ENCODE measurements at places on chromosomes 12 and 14.

DNA sequence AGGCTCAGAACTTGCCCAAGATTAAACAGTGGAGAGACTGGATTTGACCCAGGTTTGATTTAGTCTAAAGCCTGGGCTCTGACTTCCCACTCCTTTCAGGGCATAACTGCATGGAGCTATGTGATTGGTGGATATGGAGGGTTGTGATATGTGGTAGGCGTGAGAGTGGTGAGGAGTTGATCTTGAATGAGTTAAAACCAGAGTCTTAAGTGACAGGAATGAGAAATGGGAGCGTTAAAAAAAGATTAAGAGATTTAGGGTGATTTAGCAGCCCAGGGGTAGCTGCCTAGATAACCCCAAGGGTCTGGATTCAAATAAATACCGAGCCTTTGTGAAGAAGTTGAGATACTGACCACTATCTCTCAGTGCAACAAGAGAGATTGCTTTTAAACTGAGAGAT is 8.4 kb downstream of the SYNDIG1L start:
- DNase-seq = no peak

- peak; percentile 13 for DNase-seq
These were observed 755.7 kb upstream of the USP15 start for GRCh38 chr12:61504396-61505080.

GRCh38 chr14:28321475-28322244 is 444.9 kb upstream of the FOXG1 start:
- peak; percentile 10 for DNase-seq

GRCh38 chr12:49868952-49869815 is 26.3 kb upstream of the BCDIN3D start:
- peak; percentile 61 for DNase-seq

DNA sequence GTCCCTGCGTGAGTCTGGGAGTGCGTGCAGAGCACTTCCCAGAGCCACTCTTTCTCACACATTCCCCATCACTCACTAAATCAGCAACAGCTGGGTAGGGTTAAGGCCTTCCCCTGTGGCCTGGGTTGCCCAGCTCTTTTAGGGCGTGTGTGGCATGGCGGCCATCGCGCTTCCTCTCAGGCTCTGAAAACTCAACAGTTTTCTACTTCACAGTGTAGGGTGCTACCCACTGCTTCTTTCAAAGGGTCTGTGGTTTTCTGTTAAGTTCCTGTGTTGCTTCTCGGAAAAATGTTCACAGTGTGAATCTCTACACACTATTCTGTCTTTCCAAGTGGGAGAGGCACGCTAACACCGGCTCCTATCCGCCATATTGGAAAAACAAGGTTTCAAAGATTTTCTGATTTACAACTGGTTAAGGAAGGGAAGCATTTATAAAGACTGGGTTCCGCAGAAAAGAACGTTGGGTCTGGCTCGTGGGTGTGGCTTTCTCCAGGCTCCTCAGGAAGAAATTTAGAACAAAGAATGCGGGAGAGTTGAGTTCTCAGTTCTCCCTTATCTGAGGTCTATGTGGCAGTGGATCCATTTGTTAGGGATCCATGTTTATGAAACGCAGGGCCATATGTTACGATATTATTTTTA is 34.9 kb upstream of the AEBP2 start:
- DNase-seq = no peak

GRCh38 chr12:100706033-100706432 is 88.5 kb upstream of the ANO4 start:
- DNase-seq = no peak

DNA sequence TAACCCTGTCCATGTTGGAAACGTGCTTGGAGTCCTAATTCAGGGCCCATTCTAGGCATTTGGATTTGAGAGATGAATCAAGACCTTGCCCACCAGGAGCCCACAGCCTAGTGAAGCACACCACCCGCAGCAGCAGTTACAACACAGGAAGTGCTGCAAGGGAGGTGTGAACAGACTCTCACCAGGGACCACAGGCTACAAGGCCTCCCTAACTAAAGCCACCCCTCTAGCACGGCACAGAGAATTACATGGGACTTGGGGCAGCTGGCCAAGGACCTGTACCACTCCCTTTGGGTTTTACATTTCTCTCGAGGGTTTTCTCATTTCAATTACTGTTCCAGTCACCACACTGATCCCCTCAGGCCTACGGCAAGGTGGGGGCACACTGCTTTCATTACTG is 49.5 kb upstream of the FOXN3 start:
- DNase-seq = no peak

DNA sequence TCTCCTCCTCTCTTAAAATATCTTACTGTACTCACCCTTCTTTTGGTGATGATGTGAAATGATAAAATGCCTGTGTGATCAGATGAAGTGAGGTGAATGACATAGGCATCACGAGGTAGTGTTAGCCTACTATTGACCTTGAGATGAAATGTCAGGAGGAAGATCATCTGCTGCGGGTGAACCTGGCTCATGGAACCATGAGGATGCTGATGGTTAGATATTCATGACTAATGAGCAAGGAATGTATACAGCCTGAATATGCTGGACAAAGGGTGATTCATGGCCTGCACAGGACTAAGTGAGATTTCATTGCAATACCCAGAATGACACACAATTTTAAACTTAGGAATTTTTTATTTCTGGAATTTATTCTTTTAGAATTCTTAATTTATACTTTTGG is 89.6 kb downstream of the DAAM1 start:
- DNase-seq = no peak

DNA sequence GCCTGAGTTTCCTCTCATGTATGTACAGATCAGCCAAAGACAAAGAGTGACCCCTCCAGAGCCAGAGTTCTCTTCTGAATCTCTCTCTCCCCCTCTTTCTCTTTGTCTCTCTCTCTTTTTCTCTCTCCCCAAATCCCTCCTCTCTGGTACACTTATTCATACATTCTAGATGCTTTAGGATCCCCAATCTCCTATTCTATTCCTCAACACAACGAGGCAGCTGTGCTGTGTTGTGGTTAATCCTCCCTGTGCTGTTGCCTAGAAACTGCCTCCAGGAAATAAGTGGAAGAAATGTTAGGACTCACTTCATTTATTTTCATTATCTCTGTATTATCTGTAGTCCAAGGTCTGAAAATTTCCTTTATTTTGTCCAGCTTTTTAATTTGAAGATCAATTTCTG is 350.5 kb upstream of the OR4E1 start:
- DNase-seq = no peak

DNA sequence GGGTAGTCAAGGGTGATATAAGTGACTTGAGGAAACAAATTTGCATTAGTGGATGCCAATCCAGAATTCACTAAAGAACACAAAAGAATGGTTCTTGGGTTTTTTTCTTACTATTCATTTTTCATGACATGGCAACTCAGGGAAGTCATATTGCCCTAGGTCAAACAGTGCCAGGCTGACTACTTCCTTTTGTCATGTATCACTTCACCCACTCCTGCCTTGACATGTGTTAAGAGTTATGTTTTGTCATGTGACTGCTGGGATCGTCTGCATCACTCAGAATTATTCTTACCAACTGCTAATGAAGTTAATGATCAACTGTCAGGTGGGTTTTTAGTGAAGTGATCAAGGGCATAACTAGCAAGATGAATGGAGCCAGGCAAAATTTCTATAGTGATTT is 74.2 kb downstream of the PRORP start:
- no peak for DNase-seq

GRCh38 chr14:29654901-29655550 is 272.6 kb downstream of the PRKD1 start:
- no peak for DNase-seq

GRCh38 chr14:86321151-86321550 is 791.2 kb downstream of the FLRT2 start:
- DNase-seq = no peak

DNA sequence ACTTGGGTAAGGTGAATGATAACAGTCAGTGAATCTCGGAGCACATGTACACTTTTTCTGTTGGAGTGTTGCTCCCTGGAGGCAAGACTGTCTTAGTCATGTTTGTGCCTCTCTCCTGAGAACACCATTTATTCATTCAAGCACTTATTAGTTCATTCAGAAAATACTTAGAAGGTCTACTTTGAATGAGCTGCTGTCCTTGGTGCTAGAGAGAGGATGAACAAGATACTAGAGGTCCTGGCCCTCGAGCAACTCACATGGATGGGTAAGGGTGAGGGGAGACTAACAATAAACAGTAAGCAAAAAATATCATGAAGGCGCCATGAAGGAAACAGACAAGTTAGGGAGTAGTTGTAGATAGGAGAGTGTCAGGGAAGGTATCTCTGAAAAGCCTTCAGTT is 17.1 kb upstream of the SAMD4A start:
- no peak for DNase-seq

GRCh38 chr14:68461086-68461485 is 331.8 kb downstream of the ZFP36L1 start:
- DNase-seq = no peak

DNA sequence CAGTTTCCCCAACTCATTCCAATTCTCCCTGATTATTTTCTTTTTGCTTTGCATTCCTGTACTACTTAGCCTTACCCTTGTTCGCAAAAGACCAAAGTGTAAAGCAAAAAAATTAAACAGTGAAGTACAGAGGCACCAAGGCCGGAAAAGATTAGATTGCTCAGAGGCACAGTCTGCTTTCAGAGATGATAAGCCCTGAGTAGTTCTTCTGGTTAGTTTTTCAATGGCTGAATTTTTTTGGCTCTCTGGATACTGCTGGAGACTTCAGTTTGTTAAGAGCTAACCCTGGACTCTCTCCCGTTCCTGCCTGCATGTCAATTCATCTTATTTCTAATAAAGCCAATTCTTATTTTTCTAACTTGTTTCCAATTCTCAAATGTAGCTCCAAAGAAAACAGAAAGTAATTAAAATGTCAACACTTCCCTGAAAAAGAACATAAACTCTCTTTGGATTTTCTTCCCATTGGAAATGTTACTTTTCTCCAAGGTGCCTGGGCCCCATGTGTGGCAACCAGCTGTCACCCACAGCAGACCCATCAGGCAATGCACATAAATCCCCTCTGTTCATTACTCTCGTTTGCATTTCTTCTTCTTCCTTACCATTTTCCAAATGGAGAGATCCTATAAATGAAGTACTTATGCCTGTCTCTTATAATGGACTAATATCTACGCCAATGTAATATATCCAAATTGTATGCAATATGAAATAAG is 142.8 kb downstream of the BTG1 start:
- no peak for DNase-seq

GRCh38 chr14:76101391-76102379 is 50.0 kb upstream of the GPATCH2L start:
- peak; percentile 65 for DNase-seq

DNA sequence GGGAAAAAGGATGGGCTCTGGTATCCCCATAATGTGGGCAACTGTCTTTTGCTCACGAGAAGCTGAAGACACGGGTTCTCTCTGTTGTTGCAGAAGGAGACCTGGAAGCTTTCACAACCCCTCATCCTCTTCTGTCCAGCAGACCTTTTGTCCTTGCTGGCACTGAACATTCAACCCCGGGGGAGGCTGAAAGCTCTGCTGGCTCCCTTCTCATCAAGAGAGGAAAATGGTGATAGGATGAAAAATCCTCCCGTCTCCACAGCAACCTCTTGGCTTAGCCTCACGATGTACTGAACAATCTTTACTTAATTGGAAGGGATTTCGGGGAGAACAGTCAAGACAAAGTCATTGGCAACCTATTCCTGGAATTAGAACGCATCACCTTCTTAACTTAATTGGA is 39.0 kb downstream of the ELK3 start:
- DNase-seq = no peak

- DNase-seq = no peak
These were observed 606 bp downstream of the NXPH4 start for GRCh38 chr12:57216921-57217879.

GRCh38 chr12:101935890-101936746 is 58.7 kb downstream of the DRAM1 start:
- DNase-seq = no peak

- no peak for DNase-seq
These were observed 81.6 kb downstream of the ITPK1 start for GRCh38 chr14:93033983-93034670.

DNA sequence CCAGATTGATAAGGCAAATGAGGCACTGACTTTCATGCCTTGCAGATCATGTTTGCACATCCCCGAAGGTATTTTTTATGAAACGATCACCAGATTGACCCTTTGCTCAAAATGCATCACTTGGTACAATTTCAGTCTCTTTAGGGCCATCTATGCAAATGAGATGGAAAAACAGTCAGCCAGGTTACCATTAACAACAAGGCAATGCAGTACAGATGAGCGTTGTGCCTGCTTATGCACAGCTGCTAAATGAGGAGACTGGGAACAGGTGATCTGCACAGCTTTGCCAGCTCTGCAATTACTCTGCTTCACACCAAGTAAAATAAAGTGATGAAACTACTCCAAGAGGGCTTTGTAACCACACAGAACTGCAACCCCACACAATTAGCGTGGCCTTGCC is 26.1 kb upstream of the PLEKHG7 start:
- no peak for DNase-seq

DNA sequence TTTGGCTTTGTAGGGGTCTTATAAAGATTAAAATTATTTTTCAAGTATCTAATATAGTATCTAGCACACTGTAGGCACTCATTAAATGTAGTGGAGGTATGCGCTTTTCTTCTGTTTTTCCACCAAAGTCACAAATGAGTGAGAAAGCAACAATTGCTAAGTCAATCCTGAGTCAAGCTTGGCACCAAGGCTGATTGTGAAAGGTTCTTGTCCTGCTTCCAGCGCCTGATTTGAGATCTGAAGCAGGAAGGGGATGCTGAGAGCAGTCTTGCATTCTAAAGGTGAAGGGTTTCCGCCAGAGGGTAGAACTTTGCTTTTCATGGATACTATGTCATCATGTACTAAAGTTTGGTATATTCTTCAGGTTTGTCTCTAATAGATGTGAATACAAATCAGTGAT is 64.9 kb upstream of the DAAM1 start:
- no peak for DNase-seq

DNA sequence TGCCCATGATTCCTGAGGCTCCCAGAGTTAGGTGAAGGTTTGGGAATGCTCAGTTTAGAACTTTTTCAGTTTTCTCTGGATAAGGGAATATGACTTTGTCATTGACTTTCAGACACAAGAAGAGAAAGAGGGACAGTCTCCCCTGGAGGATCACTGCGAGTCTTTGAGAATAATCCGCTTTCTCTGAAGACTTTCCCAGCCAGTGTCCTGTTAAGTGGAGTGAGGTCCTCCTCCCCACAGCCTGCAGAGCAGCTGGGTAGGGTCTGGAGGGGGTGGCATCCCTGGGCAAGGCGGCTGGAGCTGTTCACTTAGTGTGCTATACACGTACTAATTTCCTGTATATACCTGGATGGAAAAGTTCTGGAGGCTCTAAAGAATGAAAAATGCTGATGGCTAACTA is 8.5 kb upstream of the RAB35 start:
- DNase-seq = no peak

GRCh38 chr14:57212919-57213318 is 55.8 kb downstream of the EXOC5 start:
- no peak for DNase-seq

DNA sequence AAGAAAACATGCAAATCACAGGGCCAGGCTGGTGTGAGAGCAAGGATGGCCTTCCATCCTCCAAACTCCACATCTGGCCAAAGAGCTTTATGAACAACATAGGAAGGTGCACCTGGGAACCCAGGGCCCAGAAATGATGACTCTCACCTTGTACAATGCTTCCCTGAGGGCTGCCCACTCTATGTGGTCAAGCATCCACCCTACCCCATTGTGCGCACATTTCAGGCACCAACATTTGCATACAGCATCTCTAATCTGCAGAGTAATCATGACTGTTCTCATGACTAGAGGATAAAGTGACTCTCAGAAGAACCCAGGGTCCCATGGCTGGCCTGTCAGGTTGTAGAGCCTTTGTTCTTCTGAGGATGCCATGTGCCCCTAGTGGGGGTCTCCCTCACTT is 57.2 kb upstream of the NTF3 start:
- no peak for DNase-seq

Data from LNCaP clone FGC (cell line).